ENCODE measurements at places on chromosomes 7 and 10. TPM values are rescaled to one million over a fixed set of nuclear protein-coding genes. Genes with fewer than 3 reads are reported as not detected.

- DNase-seq: no peak
- H3K4me3 ChIP-seq: no peak overlapping the region
- H3K27ac ChIP-seq: no peak overlapping the region
- H3K27me3 ChIP-seq: no peaks in the 10 kb centered on the region
- peaks cover 36% of the 10 kb centered on the region for H3K36me3 ChIP-seq
These were observed 4.4 kb upstream of the MAD1L1 start for GRCh38 chr7:2237109-2237602.

DNA sequence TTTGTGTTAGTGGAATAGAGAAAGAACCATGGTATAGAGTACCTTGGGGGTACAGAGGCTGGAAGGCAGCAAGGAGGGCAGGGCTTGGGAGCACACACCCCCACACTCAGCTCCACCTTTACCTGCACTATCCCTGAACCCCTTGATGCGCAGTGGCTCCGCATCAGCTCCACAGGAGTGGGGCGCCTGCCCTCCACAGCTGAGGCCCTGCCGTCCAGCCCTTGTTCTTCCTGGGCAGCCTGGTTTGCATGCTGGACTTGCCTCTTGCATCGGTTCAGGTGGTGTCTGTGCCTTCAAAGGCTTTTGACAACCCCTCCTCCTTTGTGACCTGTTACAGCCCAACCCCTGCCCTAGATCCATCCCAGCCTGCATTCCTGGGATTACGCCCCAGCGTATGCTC is 52.6 kb upstream of the ZNF32 start:
- no peaks in the 10 kb centered on the region for H3K4me1 ChIP-seq
- H3K36me3 ChIP-seq: no peaks in the 10 kb centered on the region
- no peak for DNase-seq

- no peak for DNase-seq
- no peak overlapping the region for H3K4me3 ChIP-seq
- no peaks in the 10 kb centered on the region for H3K27me3 ChIP-seq
- no peak overlapping the region for H3K27ac ChIP-seq
- no peaks in the 10 kb centered on the region for H3K4me1 ChIP-seq
- no peaks in the 10 kb centered on the region for H3K36me3 ChIP-seq
These were observed 219.5 kb downstream of the GLI3 start for GRCh38 chr7:42017349-42017986.

- H3K27me3 ChIP-seq: no peaks in the 10 kb centered on the region
- DNase-seq: no peak
- H3K4me3 ChIP-seq: no peak overlapping the region
- H3K4me1 ChIP-seq: peaks cover 4% of the 10 kb centered on the region
- no peaks in the 10 kb centered on the region for H3K36me3 ChIP-seq
- H3K27ac ChIP-seq: no peak overlapping the region
These were observed 189.3 kb upstream of the LYZL2 start for GRCh38 chr10:30818854-30819253.

DNA sequence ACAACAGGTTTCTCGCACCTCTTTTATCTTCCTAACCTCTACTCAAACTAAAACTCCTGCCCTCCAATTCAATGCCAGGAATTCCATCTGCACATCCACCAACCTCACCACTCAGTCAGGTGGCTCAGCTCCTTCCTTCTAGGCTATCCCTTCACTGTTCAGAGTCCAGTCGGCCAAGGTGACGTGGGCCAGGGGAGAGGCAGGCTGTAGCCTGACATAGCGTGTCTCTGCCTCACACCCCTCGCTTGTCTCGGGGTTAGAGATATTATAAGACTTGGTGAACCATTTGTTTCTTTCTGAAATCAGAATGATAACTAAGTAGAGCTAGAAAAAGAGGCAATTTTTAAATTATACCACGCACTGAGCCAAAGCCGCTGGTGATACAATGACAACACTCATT is 31.1 kb downstream of the HIPK2 start:
- H3K36me3 ChIP-seq: peaks cover 1% of the 10 kb centered on the region
- H3K27me3 ChIP-seq: no peaks in the 10 kb centered on the region
- no peak for DNase-seq
- H3K4me3 ChIP-seq: no peak overlapping the region

GRCh38 chr10:124384172-124384571 is 34.6 kb downstream of the OAT start:
- no peaks in the 10 kb centered on the region for H3K36me3 ChIP-seq
- no peaks in the 10 kb centered on the region for H3K4me1 ChIP-seq
- H3K27ac ChIP-seq: no peak overlapping the region
- peaks cover 25% of the 10 kb centered on the region for H3K27me3 ChIP-seq
- DNase-seq: no peak

GRCh38 chr7:51154201-51154600 is 162.4 kb downstream of the COBL start:
- no peak for DNase-seq
- no peak overlapping the region for H3K4me3 ChIP-seq
- no peaks in the 10 kb centered on the region for H3K4me1 ChIP-seq
- no peaks in the 10 kb centered on the region for H3K36me3 ChIP-seq
- H3K27me3 ChIP-seq: peaks cover 3% of the 10 kb centered on the region

Gene TRPV5
- total RNA-seq: not detected

Gene PAX4
- total RNA-seq: not detected

Data from activated CD4-positive, alpha-beta T cell treated with anti-CD3 and anti-CD28 coated beads, Interleukin-2, amount 10 ng/mL, durations not matched to agents 7 days and 5 days (primary cell).